ENCODE measurements at places on chromosomes 16 and 17.

- DNase-seq, result no peak
Observed at GRCh38 chr17:79970576-79971068, 65.0 kb downstream of the TBC1D16 start.

- no peak for DNase-seq
Observed at GRCh38 chr17:44568945-44569858, 11.9 kb downstream of the FZD2 start.

DNA sequence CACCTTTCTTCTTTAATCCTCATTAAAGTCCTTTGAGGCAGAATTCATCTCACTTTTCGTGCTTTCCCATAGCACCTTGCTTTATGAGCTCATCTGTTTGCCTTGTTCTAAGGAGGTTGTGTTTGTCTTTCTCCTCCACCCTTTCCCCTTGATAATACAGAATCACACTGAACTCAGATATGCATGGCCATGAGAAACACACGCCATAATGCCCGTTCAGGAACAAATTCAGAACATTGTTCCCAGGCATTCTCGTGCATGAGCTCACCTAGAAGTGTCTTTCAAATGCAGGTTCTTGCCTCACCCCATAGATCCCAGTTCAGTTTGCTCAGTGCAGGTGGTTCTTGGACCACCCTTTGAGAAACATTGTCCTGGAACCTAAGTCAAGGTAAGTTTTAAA lies 71.1 kb downstream of the TMEM114 start:
- DNase-seq, result no peak

DNA sequence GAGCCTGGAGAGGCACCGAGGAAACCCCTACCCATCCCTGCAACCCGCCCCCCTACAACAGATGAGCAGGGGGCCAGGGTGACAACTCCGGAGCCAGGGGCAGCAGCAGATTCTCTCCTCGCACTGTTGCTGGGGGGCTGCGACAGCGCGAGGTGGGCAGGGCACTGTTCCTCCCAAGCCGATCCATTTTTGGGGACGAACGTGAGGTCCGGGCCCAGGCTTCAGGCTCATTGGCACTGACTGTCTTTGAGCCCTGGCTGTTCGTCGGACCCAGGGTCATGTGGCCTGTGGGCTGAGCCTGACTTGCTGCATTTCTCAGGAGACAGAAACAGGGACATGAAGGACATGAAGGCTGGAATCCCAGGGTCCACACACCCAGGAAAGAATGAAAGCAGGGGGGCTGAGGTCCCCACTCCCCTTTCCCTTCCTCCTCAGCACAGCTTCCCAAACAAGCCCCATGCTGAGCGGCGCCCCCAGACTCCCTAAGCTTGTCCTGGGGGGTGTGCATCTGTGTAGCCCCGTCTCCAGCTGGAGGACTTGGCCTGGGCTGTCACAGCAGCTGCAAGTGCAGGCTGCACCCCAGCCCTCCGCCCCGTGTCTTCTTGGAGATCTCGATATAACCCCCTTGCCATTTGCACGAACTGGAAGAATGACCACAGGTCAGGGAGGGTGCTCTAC lies 18.7 kb downstream of the CEP295NL start:
- DNase-seq, result no peak

DNA sequence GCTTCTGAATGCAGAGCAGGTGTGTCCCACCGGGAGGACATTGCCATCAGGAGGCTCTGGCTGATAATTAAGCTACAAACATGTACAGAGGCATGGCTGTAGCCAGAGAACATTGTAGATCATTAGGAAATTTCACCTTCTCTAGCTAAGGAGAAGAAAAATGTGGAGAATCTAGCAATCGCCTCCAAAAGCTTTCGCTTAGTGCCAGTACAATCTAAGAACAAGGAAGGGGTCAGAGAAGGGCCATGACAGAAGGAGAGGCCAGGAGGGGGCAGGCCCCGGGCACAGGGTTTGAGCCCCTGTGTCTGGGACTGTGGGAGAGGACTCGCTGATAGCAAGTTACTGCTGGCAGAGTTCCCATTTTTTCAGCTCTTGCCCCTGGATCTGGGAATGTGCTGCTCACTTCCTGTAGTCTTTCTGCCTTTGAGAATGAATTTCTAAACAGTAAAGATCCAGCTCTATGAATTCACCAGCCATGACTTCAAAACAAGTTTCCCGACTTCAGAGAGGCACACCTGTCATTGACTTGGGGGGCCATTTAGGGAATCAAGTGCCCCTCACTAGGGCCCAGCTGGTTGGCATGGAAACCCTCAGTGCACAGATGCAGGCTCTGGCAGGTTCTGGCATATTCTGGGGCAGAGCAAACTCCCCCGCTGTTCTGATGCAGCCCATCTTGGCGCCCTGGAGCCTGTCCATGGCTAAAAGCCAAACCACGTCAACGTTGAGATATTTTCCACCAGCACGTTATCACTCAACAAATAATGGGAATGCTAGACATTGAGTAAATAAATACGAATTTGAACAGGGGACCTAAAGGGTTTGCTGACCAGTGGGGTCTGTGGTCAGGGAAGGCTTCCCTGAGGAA lies 59.5 kb upstream of the CACNG4 start:
- DNase-seq, result no peak

DNA sequence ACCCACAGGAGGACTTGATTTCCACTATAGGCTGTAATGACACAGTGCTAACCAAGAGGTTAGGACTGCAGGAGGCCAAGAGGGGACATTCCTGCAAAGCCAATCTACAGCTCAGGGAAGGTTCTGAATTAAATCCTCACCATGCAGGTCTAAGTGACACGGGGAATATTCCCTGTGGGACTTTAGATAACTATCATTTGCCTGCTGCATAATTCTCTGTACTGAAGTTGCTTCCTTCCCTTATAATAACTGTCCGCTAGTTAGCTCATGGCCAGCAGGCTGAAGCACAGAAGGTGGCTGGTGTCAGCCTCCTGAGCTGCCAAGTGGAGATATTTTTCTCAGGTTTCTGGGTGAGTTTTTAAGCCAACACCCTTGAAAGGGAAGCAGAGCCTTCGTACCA lies 74.6 kb upstream of the SOX9 start:
- no peak for DNase-seq

DNA sequence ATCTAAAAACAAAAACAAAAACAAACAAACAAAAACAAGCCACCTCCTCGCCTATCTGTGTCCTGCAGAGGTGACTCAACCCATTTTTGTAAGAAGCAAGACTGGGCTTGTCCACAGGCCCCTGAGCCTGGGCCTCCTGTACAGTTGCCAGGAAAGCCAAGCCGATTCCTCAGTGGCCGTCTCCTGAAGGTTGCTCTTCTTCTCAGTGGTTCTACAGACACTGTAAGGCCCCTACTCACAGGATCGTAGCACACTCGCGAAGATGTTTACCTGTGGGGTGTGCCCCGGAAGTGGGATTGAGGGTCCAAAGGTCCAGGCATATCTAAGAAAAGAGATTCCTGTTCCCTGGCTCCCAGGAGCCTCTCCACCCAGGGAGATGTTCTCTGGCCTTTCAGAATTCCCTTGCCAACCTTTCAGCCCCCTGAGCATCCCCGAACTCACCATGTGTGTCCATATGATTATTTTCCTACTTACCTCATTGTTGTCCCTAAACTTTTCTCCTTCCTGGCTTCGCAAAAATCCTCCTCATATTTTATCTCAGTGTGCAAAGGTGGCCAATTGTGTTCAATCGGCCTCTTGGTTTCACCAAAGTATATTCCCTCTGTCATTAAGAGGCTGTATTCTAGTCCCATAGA lies 7.5 kb upstream of the CES3 start:
- DNase-seq, result no peak

DNA sequence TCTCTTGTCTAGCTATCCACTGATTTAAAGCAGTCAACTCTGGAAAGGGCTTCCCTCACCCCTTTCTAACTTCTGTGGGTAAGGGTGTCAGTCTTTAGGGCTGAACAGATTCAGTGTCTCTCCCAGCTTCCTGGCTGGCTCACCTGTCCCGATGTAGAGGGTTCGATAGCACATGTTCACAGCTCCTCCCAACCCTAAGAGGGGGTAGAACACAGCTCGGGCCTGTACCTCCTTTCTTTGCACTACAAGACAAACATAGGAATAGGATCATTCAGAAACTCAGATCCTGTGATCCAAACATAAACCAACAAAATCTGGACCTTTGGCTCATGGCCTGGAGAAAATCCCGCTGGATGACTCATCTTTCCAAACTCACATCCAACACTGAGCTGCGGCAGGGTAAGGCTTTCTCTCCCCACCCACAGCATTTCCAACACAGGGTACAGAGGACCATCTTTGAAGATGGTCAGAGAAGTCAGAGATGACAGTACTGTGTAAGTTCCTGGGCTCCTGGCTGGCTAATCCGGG lies 5.8 kb upstream of the DHRS13 start:
- DNase-seq, result no peak

DNA sequence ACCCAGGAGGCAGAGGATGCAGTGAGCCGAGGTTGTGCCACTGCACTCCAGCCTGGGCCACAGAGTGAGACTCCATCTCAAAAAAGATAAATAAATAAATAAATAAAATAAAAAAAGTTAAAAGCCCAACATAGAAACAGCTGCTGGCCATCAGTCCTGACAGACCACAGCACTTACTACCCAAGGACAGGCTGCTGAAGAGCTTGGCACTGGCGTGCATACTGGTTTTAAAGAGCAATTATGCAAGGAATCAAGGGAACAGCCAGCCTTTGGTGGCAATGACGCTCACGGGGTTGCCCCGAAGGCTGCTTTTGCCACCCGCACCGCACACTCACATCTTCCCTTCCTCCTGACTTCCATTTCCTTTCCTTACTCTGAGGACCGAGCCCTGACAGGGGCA lies 4.2 kb downstream of the PLD6 start:
- DNase-seq, result no peak

GRCh38 chr16:48353565-48354163 lies 31.5 kb downstream of the SIAH1 start:
- peak; percentile 52 for DNase-seq

Data from CD4-positive, alpha-beta T cell (primary cell).